Activated T-helper 2 cell treated with anti-CD3 and anti-CD28 coated beads, Interferon-gamma antibody, Interleukin-2, Interleukin-4, amounts not matched to agents 10 μg/mL and 5 μg/mL and 100 μg/mL, durations not matched to agents 14 hours and 24 hours and 36 hours (primary cell): ENCODE measurements at places on chromosomes 4 and X.

DNA sequence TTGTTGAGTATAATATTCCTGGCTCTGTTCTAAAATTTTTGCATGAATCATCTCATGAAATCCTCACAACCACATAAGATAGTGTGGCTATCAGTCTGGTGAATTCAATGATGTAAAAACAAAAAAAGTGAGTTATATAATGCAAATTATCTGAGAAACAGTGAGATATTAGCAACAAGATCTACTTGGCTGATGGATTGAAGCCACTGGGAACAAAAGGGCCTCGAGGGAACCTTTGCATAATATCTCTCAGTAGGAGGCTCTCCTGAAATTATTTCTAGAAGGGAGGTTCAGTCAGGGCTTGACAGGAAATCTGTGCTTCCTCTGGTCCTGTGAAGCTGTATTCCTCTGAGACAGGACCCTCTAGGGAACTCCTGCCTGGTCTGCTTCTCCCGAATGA is 30.1 kb upstream of the NUP54 start:
- H3K4me3 ChIP-seq = no peak overlapping the region
- H3K36me3 ChIP-seq = no peaks in the 10 kb centered on the region
- DNase-seq = no peak
- H3K27ac ChIP-seq = no peak overlapping the region

GRCh38 chr4:104772849-104773248 is 278.2 kb upstream of the CXXC4 start:
- no peaks in the 10 kb centered on the region for H3K27me3 ChIP-seq
- no peaks in the 10 kb centered on the region for H3K36me3 ChIP-seq
- no peaks in the 10 kb centered on the region for H3K4me1 ChIP-seq
- no peak overlapping the region for H3K27ac ChIP-seq
- no peak for DNase-seq

- H3K4me1 ChIP-seq = no peaks in the 10 kb centered on the region
- H3K36me3 ChIP-seq = no peaks in the 10 kb centered on the region
- no peak overlapping the region for H3K27ac ChIP-seq
- no peak for DNase-seq
- no peak overlapping the region for H3K4me3 ChIP-seq
These were observed 68.2 kb downstream of the ARHGAP6 start for GRCh38 chrX:11597479-11597878.

GRCh38 chrX:18875256-18875878 is 108.5 kb downstream of the PHKA2 start:
- H3K36me3 ChIP-seq = no peaks in the 10 kb centered on the region
- no peaks in the 10 kb centered on the region for H3K27me3 ChIP-seq
- H3K4me3 ChIP-seq = no peak overlapping the region

GRCh38 chr4:111849746-111850284 is 295.4 kb upstream of the FAM241A start:
- H3K27me3 ChIP-seq = no peaks in the 10 kb centered on the region
- no peaks in the 10 kb centered on the region for H3K4me1 ChIP-seq
- H3K27ac ChIP-seq = no peak overlapping the region
- H3K36me3 ChIP-seq = no peaks in the 10 kb centered on the region

- no peaks in the 10 kb centered on the region for H3K36me3 ChIP-seq
- peaks cover 3% of the 10 kb centered on the region for H3K4me1 ChIP-seq
- no peaks in the 10 kb centered on the region for H3K27me3 ChIP-seq
- no peak overlapping the region for H3K4me3 ChIP-seq
- DNase-seq = no peak
These were observed 29.3 kb downstream of the FAM199X start for GRCh38 chrX:104195489-104196084.

GRCh38 chrX:39487166-39487968 is 610.4 kb downstream of the BCOR start:
- H3K36me3 ChIP-seq = no peaks in the 10 kb centered on the region
- peaks cover 35% of the 10 kb centered on the region for H3K4me1 ChIP-seq
- H3K27me3 ChIP-seq = no peaks in the 10 kb centered on the region
- peak overlapping the region; percentile 55 for H3K27ac ChIP-seq
- H3K4me3 ChIP-seq = no peak overlapping the region

GRCh38 chr4:77595364-77595973 is 10.2 kb upstream of the CXCL13 start:
- H3K27me3 ChIP-seq = no peaks in the 10 kb centered on the region
- peaks cover 9% of the 10 kb centered on the region for H3K36me3 ChIP-seq
- H3K27ac ChIP-seq = peak overlapping the region; percentile 90

- no peak overlapping the region for H3K4me3 ChIP-seq
- peaks cover 5% of the 10 kb centered on the region for H3K27me3 ChIP-seq
- H3K4me1 ChIP-seq = peaks cover 32% of the 10 kb centered on the region
- no peak overlapping the region for H3K27ac ChIP-seq
- no peaks in the 10 kb centered on the region for H3K36me3 ChIP-seq
- no peak for DNase-seq
These were observed 56.4 kb upstream of the NFKB1 start for GRCh38 chr4:102444752-102445151.

GRCh38 chr4:26787461-26788340 is 72.9 kb upstream of the STIM2 start:
- DNase-seq = no peak
- peaks cover 3% of the 10 kb centered on the region for H3K36me3 ChIP-seq
- no peak overlapping the region for H3K27ac ChIP-seq

GRCh38 chr4:100569196-100569595 is 51.4 kb upstream of the EMCN start:
- H3K4me3 ChIP-seq = no peak overlapping the region
- no peak overlapping the region for H3K27ac ChIP-seq
- DNase-seq = no peak
- H3K4me1 ChIP-seq = peaks cover 19% of the 10 kb centered on the region
- peaks cover 9% of the 10 kb centered on the region for H3K27me3 ChIP-seq

DNA sequence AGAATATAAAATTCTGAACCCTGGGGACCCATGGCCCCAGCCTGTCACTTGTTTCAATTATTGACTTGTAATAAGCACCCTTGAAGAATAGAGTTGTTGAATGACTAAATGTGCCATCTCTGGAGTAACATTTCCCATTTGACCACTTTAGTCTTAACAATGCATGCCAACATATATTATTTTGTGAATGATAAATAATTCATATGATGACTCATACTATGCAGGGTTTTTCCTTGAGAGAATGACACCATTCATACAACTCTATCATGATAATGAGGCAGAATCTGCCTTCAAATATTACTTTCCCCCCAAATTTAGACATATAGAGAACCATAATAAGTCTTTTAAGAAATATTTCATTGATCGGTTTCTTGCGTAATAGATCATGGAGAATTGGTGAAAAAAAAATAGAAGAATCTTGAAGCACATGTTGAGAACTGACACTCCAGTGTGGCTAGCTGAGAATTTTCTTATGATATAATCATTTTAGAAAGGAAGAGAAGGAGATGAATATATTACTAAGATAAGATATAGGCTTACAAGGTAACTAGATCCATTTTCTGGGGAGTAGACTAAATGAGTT is 404.5 kb downstream of the GRXCR1 start:
- H3K4me3 ChIP-seq = no peak overlapping the region
- no peak for DNase-seq
- no peaks in the 10 kb centered on the region for H3K4me1 ChIP-seq
- H3K27me3 ChIP-seq = no peaks in the 10 kb centered on the region
- H3K36me3 ChIP-seq = no peaks in the 10 kb centered on the region

- H3K36me3 ChIP-seq = no peaks in the 10 kb centered on the region
- no peak overlapping the region for H3K4me3 ChIP-seq
- no peaks in the 10 kb centered on the region for H3K4me1 ChIP-seq
- H3K27me3 ChIP-seq = no peaks in the 10 kb centered on the region
- no peak for DNase-seq
- no peak overlapping the region for H3K27ac ChIP-seq
These were observed 260.8 kb upstream of the TENM3 start for GRCh38 chr4:181982437-181982836.

GRCh38 chr4:75168548-75168947 is 235.6 kb downstream of the PARM1 start:
- peaks cover 3% of the 10 kb centered on the region for H3K4me1 ChIP-seq
- H3K4me3 ChIP-seq = no peak overlapping the region
- no peak overlapping the region for H3K27ac ChIP-seq
- DNase-seq = no peak
- no peaks in the 10 kb centered on the region for H3K36me3 ChIP-seq
- H3K27me3 ChIP-seq = no peaks in the 10 kb centered on the region

DNA sequence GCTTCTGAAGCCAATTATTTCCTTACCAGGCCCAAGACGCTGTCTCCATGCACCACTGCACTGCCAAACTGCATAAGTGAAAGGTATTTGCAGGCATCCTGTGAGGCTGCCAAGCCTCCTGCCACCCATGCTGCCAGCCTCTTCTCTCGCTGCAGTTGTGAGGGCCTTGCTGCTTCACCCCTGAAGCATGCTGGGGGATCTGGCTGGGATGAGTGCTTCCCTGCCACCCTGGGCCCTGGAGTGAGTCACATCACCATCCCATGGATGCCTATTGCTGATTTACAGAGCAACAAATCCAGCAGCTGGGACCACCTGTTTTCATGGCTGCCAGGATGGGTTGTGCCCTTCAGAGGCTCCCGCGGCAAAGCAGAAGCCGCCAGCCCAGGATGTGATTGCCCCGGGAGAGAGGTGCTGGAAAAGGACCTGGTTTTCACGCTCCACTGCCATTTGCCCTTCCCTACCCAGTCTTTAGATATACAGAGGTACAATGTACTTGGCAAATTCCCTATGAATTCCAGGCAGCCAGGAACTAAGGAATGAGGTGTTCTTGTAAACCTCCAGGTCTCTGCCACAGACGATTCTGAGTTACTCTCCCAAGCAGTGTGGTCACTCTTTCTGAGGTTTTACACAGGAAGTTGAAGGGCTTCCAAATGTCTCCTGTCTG is 41.5 kb upstream of the PTCHD1 start:
- no peak overlapping the region for H3K4me3 ChIP-seq
- no peaks in the 10 kb centered on the region for H3K27me3 ChIP-seq
- H3K27ac ChIP-seq = no peak overlapping the region
- no peaks in the 10 kb centered on the region for H3K36me3 ChIP-seq
- no peaks in the 10 kb centered on the region for H3K4me1 ChIP-seq

- no peaks in the 10 kb centered on the region for H3K36me3 ChIP-seq
- H3K27ac ChIP-seq = no peak overlapping the region
- H3K27me3 ChIP-seq = no peaks in the 10 kb centered on the region
These were observed 24.5 kb upstream of the CCDC149 start for GRCh38 chr4:24937176-24937916.

DNA sequence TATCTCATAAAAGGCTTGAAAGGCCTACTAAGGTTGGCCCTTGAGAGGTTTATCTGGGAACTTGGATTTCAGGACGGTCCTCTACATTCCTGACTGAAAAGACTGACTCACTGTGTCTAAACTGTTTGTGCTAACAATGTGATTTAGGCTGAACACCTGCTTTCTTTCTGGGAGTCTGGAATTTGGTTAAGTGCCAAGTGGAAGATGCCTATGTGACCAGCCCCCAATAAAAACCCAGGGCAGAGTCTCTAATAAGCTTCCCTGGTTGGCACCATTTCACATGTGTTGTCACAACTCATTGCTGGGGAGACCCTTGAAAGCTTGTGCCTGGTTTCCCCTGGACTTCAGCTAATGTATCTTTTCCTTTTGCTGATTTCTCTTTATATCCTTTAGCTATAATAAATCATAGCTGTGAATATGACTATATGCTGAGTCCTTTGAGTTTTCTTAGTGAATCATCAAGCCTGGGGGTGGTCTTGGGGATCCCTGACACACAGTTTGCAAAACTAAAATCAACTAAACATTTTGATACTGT is 55.1 kb downstream of the GPR82 start:
- H3K36me3 ChIP-seq = peaks cover 4% of the 10 kb centered on the region
- H3K27ac ChIP-seq = no peak overlapping the region
- H3K27me3 ChIP-seq = no peaks in the 10 kb centered on the region
- H3K4me3 ChIP-seq = no peak overlapping the region

GRCh38 chr4:146243141-146243882 is 29.0 kb downstream of the REELD1 start:
- peak; percentile 15 for DNase-seq
- peak overlapping the region; percentile 96 for H3K27ac ChIP-seq
- H3K36me3 ChIP-seq = no peaks in the 10 kb centered on the region
- peaks cover 2% of the 10 kb centered on the region for H3K27me3 ChIP-seq

- no peak overlapping the region for H3K4me3 ChIP-seq
- no peak for DNase-seq
- no peaks in the 10 kb centered on the region for H3K27me3 ChIP-seq
- peaks cover 2% of the 10 kb centered on the region for H3K4me1 ChIP-seq
These were observed 15.2 kb downstream of the HSD17B11 start for GRCh38 chr4:87375719-87376291.

GRCh38 chr4:133618963-133619362 is 469.9 kb downstream of the PCDH10 start:
- no peak overlapping the region for H3K27ac ChIP-seq
- no peak overlapping the region for H3K4me3 ChIP-seq
- no peaks in the 10 kb centered on the region for H3K4me1 ChIP-seq
- no peak for DNase-seq
- H3K36me3 ChIP-seq = no peaks in the 10 kb centered on the region
- H3K27me3 ChIP-seq = no peaks in the 10 kb centered on the region

DNA sequence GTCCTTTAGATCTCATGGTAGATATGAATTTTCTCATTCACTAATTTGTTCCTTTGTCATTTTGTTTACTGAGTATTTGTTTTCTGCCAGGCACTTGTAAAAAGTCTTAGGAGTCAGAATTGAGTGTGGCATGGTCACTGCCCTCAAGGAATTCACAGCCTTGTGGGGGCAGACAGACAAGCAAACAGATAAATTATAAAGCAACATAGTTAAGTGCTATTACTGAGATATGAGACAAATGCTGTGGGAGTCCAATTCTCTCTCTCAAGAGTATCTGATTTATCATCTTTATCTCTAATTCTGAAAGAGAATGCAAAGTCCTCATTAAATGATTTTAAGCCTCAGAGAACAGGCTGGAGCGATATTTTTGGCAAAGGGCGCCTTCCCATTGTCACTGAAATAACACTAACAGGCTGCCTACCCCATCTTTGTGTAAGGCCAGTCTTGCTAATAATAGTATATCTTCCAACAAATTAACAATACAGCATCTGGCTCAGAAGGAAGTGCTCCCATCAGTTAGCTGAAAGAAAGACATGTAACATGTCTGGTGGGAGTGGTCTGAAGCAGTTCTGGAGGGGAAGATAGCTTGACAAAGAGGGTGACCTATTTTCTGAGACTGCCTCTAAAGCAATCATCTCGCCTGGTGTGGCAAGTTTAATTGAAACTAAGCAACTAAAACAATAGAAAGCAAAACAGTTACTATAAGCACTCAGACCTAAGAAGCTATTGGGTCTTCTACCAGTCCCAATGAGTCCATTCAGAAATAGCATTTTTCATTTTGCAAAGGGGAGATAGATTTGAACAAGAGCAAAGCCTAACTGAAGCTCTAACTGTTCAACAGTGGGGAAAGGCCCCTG is 61.5 kb upstream of the AMOT start:
- H3K36me3 ChIP-seq = no peaks in the 10 kb centered on the region
- no peak overlapping the region for H3K27ac ChIP-seq
- H3K4me3 ChIP-seq = no peak overlapping the region

GRCh38 chr4:182093431-182093831 is 149.8 kb upstream of the TENM3 start:
- H3K36me3 ChIP-seq = no peaks in the 10 kb centered on the region
- no peak overlapping the region for H3K27ac ChIP-seq
- DNase-seq = no peak
- no peaks in the 10 kb centered on the region for H3K4me1 ChIP-seq
- H3K27me3 ChIP-seq = no peaks in the 10 kb centered on the region

GRCh38 chr4:13525606-13526281 is 18.6 kb downstream of the NKX3-2 start:
- no peak overlapping the region for H3K27ac ChIP-seq
- H3K4me3 ChIP-seq = no peak overlapping the region
- peaks cover 87% of the 10 kb centered on the region for H3K27me3 ChIP-seq
- peaks cover 15% of the 10 kb centered on the region for H3K4me1 ChIP-seq
- peaks cover 3% of the 10 kb centered on the region for H3K36me3 ChIP-seq

- no peak overlapping the region for H3K4me3 ChIP-seq
- no peaks in the 10 kb centered on the region for H3K4me1 ChIP-seq
- no peaks in the 10 kb centered on the region for H3K36me3 ChIP-seq
- no peaks in the 10 kb centered on the region for H3K27me3 ChIP-seq
These were observed 318.9 kb upstream of the PPP1R2C start for GRCh38 chrX:43096830-43097229.
